ENCODE measurements at places on chromosomes 3 and 15.

- DNase-seq, result no peak
These were observed 75.9 kb upstream of the ALDH1L1 start for GRCh38 chr3:126256251-126256650.

DNA sequence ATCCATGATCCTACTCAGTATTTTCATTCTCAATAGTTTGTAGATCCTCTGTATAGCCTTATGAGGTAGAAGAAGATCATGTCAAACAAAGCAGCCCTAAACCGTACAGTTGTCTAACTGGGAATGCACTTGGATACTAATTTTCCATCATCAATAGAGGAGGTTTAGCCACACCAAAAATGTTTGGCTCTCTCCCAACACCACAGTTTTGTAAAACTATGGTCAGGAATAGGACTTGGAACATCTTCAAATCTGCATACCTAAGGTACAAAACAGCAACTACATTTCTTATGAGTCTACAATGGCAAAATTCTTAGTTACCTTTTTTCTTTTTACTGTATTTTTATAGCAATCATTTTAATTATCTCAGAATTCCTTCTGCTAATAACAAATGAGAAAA, 1001.6 kb downstream of the ROBO2 start:
- DNase-seq, result no peak

GRCh38 chr3:186627852-186628414, 12.3 kb upstream of the FETUB start:
- DNase-seq, result no peak

- no peak for DNase-seq
These were observed 243.9 kb downstream of the TBL1XR1 start for GRCh38 chr3:176953106-176954060.

DNA sequence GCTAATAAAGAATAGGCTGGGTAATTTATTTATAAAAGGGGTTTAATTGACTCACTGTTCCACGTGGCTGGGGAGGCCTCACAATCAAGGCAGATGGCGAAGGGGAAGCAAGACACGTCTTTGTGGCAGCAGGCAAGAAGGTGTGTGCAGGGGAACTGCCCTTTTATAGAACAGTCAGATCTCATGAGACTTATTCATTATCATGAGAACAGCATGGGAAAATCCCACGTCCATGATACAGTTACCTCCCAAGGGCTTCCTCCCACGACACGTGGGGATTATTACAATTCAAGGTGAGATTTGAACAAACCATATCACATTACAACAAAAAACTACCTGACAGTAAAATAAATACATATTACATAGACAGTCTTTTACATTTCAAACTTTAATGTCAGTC, 414.9 kb downstream of the NAALADL2 start:
- DNase-seq, result no peak

GRCh38 chr3:124698030-124698770, 32.1 kb upstream of the UMPS start:
- DNase-seq, result no peak

- no peak for DNase-seq
These were observed 4.1 kb upstream of the SKOR1 start for GRCh38 chr15:67820992-67821783.

GRCh38 chr3:9638155-9638554, 11.2 kb upstream of the MTMR14 start:
- DNase-seq, result no peak

DNA sequence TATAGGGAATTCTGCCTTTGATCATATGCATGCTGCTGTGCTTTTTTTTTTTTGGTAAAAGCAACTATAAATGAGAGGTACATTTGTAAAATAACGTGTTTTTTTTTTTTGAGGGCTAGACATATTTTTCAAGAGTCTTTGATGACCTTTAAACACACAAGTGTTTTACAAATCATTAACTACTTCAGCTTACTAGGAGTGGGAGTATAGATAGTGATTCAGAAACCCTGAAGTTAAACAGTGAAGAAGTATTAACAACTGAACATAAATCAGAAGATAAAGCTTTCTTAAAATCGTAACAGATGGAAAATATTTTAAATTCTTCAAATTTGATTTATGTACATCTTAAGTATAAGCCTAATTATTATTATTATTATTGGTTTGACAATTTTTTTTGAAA, 2.9 kb upstream of the GMNC start:
- DNase-seq, result no peak

DNA sequence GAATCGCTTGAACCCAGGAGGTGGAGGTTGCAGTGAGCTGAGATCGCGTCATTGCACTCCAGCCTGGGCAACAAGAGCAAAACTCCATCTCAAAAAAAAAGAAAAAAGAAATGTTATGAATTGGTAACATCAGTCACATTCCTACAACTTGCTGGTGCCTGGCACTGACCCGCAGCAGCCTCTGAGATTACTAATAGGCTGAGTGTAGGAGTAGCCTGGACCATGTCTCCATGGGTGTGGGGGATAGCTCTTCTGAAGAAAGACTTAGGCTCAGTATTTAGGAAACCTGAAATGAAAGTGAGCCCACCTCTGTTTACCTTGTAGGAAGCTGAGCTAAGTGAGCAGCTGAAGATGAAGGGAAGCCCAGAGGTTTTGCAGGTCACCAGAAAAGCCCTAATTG, 148.3 kb downstream of the LRRC28 start:
- DNase-seq, result no peak

- no peak for DNase-seq
These were observed 38.6 kb upstream of the FSTL1 start for GRCh38 chr3:120489421-120489820.

GRCh38 chr3:160374472-160374871, 24.6 kb downstream of the IFT80 start:
- DNase-seq, result no peak

DNA sequence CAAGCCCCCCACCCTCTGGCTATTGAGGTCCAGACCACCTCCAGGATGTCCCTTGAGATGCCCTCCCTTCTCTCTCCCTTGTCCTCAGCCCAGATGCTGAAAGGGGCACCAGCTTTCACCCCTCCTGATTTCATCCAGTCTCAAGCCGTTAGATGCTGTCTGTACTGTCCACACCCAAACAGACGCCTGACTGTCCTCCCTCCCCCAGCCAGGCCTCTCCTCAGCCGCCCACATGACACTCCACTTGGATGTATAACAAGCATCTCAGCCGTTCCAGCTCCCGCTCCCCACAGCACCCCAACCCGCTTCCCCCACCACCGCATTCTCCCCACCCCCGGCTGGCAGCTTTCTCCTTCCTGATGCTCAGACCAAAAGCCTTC, 25.0 kb upstream of the CYP11A1 start:
- no peak for DNase-seq

DNA sequence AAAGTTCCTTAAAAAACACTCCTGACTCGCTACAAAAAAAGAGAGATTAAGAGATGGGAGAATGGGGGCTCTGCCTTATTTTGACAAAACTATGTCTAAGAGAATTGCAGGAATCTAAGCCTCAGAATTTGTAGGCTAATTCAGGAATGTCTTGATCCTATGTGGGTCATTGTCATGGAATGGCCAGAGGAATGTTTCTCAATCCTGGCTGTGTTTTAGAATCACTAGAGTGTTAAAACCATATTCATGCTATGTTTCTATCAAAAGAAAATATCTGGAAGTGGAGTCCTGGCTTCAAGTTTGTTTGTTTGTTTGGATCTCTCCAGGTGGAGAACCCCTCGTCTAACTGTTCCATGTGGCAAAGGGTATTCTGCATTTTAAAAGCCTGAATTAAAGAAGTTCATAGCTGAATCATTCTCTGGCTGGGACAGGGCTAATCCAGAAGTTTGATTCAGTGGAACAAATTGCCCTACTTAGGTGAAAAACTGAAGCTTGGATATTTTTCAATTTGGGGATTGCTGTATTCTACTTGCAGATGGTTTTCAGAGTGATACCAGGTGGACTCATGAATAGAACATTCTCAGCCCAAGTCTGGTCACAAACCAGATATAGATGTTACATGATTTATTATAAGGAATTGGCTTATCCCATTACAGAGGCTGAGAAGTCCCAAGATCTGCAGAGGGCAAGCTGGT, 28.2 kb downstream of the GJD2 start:
- DNase-seq, result no peak

GRCh38 chr3:160929595-160929994, 173.6 kb downstream of the PPM1L start:
- DNase-seq, result no peak

DNA sequence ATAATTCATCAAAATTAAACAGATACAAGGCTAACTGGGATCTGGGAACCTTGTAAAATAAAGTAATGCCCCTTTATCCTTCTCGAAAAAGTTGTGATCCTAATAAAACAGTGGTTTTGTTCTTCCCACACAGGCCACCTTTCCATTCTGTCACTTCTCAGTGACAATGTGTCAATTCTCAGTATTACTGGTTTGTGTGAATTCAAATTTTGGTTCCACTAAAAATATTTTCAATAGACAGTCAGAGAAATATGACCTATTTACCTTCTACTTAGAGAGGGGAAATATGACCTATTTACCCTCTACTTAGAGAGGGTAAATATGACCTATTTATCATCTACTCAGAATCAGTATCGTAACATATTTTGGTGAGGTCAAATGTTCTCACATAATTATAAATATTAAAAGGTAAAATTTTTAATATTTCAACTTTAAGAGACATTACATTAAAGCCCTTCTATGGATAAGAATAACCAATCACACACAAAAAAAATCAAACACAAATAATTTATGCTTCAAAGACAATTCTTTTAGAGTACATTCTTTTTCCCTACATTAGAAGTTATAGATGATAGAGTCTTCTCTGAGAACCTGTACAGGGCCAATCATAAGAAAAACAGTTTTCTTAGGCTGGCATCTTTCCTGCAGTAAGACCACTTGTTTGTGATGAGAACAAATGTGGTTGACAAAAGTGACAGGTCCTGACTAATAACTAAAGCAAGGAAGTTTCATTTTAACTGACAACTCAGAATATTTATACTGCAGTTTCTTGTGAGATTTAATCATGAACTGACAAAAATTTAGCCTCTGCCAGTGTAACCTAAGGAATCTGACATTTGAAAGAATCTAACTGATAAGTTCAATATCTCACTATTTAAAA, 323.3 kb downstream of the DIPK2A start:
- DNase-seq, result no peak

- no peak for DNase-seq
These were observed 34.7 kb downstream of the GRK7 start for GRCh38 chr3:141797819-141798447.

- no peak for DNase-seq
These were observed 131.7 kb upstream of the ROBO2 start for GRCh38 chr3:76908156-76908555.

DNA sequence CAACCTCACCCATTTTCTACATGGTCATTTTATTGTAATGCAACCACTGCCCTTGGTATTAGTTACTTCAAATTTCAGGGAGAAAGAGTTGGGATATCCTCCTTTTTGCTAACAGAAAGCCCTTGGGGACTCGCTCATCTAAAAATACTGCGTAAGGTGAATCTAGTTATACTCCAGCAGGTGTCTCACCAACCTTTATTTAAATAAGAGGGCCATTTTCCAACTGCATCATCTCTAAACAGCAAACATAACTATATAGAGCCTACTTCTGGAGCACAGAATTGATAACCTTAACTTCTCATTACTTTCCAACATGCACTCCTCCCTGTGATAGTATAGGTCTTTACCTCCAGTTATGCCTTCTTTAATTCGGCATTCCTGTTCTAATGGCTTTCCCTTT, 77.5 kb downstream of the TBL1XR1 start:
- DNase-seq, result no peak

GRCh38 chr3:45010811-45011333, 15.2 kb upstream of the CLEC3B start:
- no peak for DNase-seq

- DNase-seq, result peak; percentile 13
These were observed 58.3 kb upstream of the SLC6A11 start for GRCh38 chr3:10757821-10758130.

DNA sequence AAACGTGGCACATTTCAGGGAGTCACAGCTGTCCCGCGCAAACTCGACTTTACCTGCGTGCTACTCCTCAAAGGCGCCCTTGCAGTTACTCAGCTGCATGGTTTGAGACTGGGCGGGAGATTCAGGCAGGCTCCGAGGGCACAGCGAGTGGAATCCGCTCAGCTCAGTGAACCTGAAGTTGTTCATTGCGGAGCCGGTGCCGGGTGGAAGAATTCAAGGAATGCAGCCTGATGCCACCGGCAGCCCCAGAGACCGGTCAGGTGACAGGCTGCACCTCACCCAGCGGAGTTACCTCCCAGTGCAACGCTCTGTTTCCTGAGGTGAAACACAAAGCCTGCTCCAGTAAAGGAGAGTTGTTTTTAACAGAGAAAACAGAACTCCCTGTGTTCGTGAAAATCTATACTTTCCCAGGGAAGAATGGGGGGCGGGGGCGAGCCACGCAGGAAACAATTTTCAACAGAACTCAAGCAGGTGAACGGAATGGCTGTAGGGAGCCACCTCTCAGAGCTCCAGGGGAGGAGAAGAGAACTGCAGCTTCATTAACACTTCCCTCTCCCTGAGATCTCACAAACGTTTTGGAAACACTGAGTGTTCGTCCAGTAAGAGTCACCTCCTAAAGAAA, 3.8 kb downstream of the VEPH1 start:
- DNase-seq, result no peak

GRCh38 chr15:59398220-59398619, 25.5 kb upstream of the MYO1E start:
- no peak for DNase-seq

GRCh38 chr15:77798151-77798835, 165.6 kb upstream of the LINGO1 start:
- DNase-seq, result no peak

DNA sequence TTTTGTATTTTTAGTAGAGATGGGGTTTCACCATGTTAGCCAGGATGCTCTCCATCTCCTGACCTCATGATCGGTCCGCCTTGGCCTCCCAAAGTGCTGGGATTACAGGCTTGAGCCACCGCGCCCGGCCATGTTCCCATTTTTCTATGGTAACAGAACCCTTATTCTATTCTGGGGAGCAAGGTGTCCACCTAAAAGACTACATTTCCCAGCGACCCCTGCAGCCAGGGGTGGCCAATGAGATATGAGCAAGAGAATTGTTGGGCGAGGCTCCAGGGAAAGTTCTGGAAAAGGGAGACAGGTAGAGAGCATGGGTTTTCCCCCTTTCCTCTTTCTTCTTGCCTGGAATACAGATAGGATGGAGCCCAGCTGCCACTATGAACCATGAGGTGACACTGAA, 96.9 kb downstream of the LINGO1 start:
- no peak for DNase-seq

DNA sequence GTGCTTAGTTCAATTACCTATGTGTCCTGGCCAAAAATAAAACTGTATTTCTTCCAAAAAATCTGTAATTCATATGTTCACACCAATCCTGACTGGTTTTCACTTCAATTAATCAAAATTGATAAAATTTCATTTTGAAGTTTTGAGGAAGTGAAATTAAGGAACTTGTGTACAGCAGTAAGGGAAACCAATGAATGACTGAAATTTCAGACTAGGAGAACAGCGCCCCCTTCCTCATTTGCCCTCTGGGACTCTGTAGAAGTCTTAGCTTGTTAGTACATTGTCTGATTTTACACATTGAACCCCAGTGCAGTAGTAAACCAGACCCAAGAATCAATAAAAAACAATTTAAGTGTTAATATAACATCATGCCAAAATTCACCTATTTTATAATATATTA, 495.3 kb upstream of the AGTR1 start:
- no peak for DNase-seq

GRCh38 chr3:120775411-120775810, 32.9 kb downstream of the GTF2E1 start:
- DNase-seq, result no peak

- no peak for DNase-seq
These were observed 134.4 kb downstream of the PDE8A start for GRCh38 chr15:85116066-85116465.

GRCh38 chr3:3443482-3443881, 264.0 kb upstream of the CRBN start:
- DNase-seq, result no peak

Data from activated naive CD8-positive, alpha-beta T cell treated with anti-CD3 and anti-CD28 coated beads for 36 hours (primary cell).